ENCODE measurements at places on chromosomes 13 and 19.

DNA sequence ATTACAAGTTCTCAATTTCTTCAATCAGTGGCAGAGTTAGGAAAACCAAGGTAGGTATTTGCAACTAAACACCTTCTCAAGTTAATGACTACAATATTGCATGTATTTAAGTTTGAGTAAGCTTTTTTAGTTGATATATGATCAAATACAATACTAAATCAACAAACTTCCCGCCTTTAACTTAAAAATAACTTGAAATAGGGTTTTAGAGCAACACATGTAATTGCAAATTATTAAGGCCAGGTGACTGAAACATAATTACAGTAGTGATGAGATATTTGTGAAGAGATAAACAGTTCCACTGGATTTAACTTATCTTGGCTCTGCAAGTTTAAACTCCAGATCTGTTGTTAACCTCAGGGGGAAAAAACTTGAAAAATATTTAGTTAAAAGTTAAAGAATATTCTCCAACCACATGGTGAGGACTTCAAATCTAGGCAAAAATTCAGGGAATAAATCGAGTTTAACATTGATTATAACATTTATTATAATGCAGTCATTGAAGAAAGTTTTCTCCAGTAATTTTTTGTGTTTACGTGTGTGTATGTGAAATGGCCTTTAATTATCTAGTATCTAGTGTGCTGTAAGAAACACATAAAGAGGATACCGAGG, 3.6 kb downstream of the DACH1 start:
- DNase-seq: no peak

DNA sequence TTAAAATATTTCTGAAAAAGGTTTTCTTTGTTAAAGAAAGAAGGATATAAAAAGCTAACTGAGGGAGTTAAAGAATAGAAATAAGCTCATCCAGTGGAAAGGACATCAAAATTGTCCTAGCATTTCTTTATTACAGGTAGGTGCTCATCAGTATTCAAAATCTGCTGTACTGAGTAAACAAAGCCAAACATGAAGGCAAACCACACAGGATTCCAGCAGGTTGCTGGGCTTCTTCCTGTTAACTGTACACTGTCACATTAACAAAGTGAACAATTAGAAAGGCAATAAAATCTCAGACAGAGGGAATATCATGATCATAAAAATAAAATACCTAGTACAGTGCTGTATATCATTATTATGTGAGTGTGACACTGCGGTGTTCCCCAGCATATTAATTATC, 1541.0 kb downstream of the SLITRK5 start:
- DNase-seq: no peak

- peak; percentile 96 for DNase-seq
These were observed 25.8 kb upstream of the NANOS3 start for GRCh38 chr19:13850910-13851733.

DNA sequence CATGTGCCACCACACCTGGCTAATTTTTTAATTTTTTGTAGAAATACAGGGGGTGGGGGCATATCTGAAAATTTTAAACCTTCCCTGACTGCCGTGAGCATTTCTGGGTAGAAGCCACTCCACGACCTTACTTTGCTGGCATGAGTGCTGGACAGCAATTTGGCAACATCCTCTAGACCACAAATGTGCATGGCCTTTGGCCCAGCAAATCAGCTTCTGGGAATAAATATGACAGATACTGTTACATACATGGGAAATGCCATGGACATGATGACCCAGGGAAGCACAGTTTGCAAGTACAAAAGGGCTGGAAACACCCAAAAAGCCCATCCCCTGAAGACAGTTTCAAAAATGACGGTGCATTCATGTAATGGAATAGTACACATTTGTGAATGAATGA, 3.2 kb upstream of the PVR start:
- peak; percentile 46 for DNase-seq

DNA sequence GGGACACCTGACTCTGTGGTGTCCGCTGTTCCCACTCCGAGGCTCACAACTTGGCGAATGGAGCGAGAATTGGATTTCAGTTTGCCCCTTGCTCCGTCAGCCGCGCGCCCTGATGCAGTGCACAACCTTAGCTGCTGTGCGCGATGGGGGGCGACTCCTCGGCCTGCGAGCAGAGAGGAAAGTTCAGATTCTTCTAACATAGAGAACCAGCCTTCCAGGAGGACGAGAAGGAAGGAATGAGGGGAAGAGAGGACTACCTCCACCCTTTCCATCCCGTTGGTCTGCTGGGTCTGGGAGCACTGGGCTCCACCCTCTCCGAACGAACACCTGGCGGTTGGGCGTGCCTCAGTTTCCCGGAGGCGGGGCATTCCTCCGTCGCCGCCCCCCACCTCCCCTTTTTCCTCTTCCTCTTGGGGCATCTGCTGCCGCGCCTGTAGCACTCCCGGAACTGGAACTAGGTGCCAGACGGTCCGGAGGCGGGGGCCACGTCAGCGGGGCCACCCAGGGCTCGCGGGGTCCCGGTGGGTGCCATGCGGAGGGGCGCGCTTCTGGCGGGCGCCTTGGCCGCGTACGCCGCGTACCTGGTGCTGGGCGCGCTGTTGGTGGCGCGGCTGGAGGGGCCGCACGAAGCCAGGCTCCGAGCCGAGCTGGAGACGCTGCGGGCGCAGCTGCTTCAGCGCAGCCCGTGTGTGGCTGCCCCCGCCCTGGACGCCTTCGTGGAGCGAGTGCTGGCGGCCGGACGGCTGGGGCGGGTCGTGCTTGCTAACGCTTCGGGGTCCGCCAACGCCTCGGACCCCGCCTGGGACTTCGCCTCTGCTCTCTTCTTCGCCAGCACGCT, at the start of gene KCNK6:
TSS of gene KCNK6 (plus strand) at position 425 of the 838 bp plus-strand sequence. CDS start at position 531, 106 bp downstream.
- no peak for DNase-seq

DNA sequence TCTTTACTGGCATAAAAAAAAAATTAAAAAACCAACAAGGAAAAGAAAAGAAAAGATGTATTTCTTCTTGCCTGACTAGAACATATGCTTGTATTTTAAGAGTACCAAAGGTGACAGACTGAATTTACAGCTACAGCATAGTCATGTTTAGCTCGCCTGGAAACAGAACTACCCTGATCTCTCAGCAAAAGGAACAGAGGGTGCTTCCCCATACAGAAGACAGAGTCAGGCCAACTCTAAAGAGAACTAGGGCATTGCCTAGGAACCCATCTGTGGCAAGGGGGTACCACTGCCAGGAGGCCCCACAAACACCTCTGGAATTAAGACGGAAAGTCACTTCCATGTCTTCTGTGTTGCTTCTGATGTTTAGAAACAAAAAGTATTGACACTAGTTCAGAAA, 252.1 kb upstream of the STARD13 start:
- no peak for DNase-seq

DNA sequence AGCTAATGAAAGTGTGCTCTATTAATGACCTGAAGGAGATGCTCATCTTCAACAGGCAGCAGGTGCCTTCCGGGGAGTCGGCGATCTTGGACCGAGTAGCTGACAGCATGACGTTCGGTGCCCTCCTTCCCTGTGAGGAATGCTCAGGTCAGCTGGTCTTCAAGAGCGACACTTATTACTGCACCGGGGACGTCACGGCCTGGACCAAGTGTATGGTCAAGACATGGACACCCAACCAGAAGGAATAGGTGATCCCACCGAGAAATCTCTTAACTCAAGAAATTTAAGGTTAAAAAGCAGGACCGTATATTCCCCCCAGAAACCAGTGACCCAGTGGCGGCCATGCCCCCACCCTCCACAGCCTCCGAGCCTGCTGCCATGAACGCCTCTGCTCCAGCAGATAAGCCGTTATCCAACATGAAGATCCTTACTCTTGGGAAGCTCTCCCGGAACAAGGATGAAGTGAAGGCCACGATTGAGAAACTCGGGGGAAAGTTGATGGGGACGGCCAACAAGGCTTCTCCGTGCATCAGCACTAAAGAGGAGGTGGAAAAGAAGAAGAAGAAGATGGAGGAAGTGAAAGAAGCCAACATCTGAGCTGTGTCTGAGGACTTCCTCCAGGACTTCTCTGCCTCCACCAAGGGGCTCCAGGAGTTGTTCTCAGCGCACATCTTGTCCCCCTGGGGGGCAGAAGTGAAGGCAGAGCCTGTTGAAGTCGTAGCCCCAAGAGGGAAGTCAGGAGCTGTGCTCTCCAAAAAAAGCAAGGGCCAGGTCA, 22.8 kb upstream of the ANKRD10 start:
- no peak for DNase-seq

GRCh38 chr13:39326469-39327171, 276.4 kb downstream of the LHFPL6 start:
- DNase-seq: no peak

DNA sequence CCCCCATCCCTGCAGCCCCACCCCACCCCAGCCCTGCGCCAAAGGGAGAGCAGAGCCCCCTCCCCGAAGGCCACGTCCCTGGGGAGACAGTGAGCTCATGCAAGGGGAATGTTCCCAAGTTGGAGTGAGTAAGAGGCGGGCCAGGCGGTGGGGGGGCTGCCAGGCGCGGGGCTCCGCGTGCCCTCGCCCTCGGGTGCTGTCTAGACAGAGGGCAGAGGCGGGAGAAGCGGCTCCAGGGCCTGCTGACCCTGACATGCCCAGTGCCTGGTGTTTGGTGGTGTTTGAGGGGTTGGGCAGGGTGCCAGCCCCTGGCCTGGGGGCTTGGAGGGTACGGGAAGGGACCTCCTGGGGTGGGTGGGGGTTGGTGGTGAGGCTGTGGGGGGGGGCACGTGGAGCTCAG, 1.0 kb downstream of the FSTL3 start:
- peak; percentile 92 for DNase-seq

DNA sequence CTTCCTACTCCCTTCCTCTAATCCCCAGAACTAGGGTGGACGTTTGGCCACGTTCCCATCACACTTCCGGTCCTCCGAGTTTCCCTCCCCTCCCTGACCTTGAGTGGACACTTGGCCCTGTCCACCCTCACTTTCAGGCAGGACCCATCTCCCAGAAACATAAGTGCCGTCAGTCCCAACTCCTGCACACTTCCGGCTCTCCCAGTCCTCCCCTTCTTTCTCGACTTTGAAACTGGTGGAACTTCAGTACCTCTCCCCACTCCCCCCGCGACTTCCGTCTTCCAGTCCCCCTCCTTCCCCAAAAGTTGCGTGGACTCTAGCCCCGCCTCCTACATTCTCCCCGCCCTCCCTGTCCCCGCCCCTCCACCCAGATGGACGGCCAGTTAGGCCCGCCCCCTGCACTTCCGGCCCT, 278 bp upstream of the ZNF274 start:
- no peak for DNase-seq

DNA sequence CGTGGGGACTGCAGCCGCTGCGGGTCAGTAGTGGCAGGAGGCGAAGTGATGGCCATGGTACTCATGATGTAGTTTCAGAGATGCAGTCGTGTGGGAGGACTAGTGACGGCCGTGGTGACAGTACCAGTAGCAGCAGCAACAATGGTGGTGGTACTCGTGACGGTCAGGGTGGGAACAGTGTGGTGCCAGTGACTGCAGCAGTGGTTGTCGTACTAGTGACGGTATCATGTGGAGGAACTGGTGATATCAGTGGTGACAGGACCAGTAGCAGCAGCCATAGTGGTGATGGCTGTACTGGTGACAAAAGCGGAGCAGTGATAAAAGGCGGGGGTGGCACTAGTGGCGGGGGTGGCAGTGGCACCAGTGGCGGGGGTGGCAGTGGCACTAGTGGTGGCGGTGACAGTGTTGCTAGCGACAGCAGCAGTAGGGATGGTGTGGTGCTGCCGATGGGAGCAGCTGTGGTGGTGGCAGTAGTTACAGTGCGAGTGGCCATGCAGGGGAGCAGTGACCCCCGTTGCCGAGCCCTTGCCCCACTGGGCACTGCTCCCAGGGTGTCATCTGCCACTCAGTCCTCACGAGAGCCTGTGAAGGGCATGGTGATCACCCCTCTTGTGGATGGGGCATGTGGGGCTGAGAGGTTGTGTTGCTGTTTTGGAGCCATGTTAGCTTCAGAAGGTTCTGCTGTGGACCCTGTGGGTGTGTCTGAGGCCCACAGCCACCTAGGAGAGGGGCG, 22.7 kb downstream of the ADPRHL1 start:
- DNase-seq: no peak

DNA sequence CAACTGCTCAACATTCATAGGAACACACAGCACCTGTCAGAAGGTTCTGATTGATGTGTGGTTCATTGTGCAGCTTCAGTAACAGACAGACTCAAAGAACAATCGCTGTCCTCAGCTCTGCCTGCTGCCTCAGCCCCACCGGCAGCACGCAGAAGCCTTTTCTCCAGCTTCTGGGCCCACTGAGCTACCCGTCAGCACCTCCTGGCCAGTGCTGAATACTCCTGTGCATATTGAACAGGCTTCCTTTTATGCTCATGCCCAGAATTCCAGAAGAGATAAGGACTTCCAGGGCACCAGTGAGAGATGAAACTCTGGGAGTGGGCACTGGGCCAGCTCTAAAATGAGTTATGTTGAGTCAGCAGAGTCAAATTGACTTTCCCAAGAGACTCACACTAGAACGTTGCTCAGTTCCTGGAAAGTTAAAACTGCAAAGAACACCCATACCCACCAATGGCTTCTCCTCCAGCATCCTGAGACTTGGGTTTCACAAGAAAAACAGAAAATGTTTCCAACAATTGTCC, 119.3 kb downstream of the COL4A1 start:
- peak; percentile 57 for DNase-seq

GRCh38 chr19:34838248-34838647, 65.2 kb upstream of the ZNF599 start:
- DNase-seq: no peak

DNA sequence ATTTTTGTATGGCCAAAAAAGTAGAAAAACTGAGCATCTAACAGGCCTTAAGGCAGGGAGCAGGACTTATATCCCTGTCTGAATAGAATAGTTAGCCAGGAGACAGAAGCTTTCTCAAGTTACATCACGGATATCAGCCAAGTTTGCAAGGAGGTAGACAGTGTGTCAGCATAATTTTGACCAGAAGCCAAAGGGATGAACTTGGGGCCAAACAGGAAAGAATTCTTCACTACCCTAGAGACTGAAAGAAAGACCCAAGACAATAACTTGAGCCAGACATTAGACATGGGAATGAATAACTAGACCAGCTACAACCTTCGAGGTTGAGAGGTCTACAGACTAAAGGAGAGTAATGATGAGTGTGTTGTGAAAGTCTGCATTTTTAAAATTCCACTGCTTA, 48.1 kb upstream of the PCDH9 start:
- DNase-seq: no peak

- no peak for DNase-seq
These were observed 375.0 kb downstream of the ENOX1 start for GRCh38 chr13:43411741-43412140.

GRCh38 chr13:71156550-71156949, 710.5 kb downstream of the DACH1 start:
- DNase-seq: no peak
